ENCODE measurements at places on chromosomes 16 and 17.

GRCh38 chr17:32992321-32993033, 830 bp downstream of the SPACA3 start:
- DNase-seq = no peak

DNA sequence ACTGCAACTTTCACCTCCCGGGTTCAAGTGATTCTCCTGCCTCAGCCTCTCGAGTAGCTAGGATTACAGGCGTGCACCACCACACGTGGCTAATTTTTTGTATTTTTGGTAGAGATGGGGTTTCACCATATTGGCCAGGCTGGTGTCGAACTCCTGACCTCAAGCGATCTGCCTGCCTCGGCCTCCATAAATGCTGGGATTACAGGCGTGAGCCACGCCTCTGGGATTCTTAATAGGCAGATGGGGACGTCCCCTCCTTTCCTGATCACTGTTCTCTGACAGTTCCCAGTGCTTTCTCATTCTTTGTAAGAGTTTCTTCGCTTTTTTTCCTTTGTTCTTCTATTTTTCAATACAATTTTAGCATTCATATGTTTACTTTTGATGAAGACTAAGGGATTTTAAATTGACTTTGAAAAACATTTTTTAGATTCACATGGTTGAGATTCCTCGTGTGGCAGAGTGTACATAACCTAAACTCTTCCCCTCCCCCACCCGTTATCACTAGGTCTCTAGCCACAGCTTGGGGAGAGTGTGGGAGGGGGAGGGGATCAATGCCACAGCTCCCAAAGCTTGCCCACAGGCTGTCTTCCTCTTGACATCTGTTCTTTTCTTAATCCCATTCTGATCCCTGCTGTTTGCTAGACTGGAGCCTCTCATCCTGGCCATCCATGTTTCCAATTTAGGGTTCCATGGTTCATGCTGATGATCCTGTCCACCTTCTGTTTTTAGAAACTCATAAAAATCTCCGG, 11.0 kb downstream of the ADORA2B start:
- no peak for DNase-seq

- DNase-seq = no peak
Measured at GRCh38 chr16:68770671-68771070, 33.6 kb downstream of the CDH1 start.

GRCh38 chr16:30068333-30068732, 2.8 kb downstream of the ALDOA start:
- DNase-seq = no peak

DNA sequence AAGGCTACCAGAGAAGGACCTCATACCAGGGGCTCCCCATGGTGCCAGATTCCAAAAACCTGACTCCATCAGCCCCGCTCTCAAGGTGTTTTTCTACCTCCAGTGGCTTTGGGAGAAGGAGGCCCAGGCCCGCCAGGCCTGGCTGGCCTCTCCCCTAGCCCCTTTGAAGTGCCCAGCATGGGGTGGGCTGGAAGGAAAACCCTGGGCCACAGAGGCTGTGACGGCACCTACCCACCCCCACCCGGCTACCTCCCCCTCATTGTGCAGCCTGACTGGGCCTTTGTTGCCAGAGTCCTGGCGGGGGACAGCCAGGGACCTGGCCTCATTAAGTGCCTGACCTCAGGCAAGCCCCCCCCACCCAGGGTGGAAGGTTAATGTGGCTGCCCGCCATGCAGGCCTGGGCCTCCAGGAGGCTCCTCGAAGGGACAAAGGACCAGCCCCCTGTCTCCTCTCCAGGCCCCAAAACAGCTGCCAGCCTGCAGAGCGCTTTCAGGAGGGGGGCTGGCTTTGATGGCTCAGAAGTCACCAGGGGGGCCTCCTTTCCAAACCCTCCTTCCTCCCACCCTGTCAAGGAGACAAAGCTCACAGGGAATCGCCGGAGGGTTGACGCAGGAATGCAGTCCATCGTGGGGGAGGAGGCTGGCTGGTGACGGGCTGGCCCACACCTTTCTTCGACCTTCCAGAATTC, 159.4 kb downstream of the ZNF423 start:
- DNase-seq = no peak

DNA sequence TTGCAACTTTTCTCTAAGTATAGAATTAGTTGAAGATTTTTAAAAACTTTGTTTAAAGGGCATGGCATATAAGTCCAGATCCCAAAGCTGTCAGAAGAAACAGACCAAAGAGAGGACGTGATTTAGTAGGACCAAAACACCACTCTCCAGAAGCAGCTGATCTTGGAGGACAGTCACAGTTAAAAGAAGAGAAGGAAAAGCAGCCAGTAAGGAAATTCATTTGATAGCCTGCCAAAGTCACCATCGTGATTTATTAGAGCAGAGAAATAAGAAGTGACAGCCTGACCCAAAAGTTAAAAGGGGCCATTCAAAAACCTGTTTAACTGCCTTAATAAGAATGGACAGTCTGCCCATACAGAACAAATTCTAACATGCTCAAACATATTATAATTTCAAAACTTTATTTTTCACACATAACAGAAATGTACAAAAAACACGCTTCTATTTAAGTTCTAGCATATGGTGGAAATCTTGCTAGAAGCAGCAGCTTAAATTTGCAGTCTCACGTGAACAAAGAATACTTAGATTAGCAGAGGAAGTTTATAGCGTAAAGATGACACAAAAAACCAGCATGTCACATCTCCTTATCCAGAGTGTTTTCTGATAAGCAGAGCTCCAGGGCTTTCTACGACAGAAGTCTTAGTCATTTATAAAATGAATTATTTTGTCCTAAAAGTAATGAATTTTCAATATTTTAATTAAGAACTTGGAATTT, 37.2 kb downstream of the TXNDC11 start:
- peak; percentile 48 for DNase-seq

DNA sequence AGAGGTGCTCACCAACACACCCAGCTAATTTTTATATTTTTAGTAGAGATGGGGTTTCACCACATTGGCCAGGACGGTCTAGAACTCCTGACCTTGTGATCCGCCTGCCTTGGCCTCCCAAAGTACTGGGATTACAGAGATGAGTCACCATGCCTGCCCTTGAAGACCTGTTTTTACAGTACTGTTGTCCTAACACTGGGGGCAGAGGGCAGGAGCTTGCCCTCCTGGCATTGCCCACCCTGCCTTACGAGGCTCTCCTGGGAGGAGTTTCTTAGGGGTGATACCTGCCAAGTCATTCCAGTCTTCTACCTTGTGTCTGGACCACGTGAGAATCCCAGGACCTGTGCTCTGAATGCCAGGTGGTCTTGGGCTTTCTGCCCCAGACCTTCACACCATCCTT, 2.7 kb downstream of the ASPSCR1 start:
- DNase-seq = no peak

GRCh38 chr17:40086150-40087044, 14.0 kb downstream of the NR1D1 start:
- no peak for DNase-seq

DNA sequence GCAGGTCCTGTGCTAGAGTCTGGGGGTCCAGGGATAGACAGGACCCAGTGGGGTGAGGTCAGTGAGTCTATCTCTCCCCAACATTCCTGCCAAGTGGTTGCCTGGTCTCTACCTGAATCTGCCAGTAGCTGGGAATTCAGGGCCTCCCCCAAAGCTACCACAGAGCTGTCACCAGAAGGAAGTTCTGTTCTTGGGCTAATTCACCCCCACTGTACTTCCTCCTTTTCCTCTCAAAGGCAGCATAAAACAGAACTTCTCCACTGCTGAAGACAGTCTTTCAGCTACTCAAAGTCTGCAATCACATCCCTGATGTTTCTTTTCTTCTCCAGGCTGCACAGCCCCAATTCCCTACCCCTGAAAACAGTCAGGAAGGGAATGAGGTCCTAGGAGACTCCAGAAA, 8.7 kb downstream of the CAMTA2 start:
- peak; percentile 62 for DNase-seq

DNA sequence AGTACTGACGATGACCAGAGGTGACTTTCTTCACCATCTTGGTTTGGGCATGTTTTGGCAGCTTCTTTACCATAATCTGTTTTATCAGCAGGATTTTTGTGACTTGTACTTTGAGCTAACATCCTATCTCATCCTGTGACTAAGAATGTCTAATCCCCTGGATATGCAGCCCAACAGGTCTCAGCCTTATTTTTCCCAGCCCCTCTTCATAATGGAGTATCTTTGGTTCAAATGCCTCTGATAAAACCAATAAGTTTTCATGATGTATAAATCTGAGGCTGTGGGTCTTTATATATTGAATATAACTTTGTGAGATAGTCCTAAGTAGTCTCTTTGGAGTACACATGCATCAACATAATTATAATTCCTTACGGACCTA, 186.9 kb upstream of the WSB1 start:
- DNase-seq = no peak

DNA sequence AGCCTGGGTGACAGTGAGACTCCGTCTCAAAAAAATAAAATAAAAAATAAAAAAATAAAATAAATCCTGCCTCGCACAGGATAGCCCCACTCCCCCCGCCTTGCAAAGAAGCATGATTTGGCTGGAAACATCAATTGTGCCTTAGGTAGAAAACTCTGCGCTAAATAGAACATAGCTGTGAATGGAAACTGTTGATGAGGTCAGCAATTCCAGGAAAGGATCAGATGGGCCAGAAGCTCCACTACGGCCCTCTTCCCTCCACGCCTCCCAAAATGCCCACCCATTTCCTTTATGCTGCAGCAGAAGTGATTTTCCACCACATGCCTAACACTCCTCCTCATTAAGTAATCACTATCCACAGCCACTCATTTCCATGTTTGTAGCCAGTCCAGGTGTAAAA, 473.4 kb downstream of the XYLT1 start:
- no peak for DNase-seq

- DNase-seq = peak; percentile 62
Measured at GRCh38 chr17:34243364-34244320, 11.4 kb upstream of the CCL2 start.

DNA sequence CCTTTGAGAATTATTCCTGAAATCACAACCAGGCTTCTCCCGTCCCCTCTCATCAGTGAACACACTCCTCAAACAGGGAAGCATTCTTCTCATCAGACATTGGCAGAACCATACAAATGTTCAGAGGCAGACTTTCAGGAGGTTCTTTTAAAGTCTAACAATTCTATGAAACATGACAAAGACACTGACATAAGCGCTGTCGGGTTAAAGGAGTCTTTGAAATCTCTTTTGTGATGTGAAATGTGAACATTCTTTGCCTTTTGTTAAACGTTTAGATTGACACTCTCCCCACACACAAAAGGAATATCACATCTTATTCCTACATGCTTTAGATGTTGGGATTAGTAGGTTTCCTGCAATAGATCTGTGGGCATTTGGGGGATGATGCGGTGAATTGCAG, 63.9 kb downstream of the NETO2 start:
- DNase-seq = no peak

DNA sequence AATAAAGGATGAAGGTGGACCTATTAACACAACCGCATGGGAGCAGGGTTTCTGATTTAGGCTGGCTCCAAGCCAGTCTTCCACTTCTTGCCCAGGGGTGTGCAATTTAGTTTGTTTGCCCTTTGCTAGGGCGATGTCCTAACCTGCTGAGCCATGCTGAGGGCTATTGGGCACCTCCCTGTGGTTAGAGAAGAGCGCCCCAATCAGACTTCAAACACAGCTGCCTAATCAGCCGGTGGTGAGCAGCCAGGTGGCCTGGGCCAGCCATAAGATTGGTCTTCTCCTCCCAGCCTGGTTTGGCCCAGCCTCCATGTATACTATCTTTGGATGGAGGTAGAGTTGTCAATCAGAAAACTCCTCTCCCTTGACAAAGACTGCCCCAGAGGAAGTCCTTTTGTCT, 15.7 kb downstream of the TMEM94 start:
- no peak for DNase-seq

- no peak for DNase-seq
Measured at GRCh38 chr17:10328971-10329923, 43.6 kb downstream of the MYH13 start.

DNA sequence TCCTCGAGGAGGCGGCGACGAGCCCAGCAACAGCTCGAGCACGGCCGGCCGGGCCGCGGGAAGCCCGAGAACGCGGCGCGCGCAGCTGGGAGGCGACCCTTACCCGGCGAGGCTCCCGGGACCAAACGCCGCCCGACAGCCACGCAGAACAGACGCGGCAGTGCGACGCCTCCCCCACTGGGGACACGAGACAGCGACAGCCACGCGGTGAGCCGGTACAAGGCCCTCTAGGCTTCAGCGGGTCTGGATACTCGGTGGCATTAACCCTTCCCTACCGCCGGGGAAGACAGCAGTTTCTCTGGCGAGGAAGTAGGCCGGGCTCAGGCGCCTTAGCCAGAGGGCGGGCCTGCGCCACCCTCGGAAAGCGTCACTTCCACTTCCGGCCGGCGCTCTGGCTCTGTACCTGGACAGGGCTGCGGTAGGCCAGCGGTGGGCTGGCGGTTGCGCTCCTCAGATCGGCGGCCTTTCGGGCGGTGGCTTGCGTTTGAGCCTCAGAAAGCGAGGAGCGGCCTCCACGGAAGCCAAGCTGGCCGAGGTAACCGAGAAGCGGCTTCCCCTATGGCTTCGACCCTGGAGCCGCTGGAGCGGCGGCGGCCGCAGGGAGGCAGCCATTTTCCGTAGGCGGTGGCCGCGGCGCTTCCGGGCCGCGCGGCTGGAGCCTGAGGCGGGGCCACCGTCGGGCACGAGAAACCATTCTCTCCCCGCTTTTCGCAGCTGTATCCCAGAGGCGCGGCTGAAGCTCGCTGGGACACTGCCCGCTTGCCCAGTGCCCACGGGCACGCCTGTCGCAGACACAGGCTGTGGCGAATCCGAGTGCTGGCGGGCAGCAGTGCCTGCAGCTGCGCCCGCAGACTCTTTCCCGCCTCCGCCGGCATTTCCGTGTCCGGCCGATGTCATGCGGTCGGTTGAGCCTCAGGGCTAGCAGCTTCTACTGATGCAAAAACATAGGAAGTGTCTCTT, at the start of the genes TIGD7 and ZNF75A:
TSS of gene TIGD7 (minus strand) at position 322 of the 960 bp plus-strand sequence. CDS start 4,816 bp downstream, outside the sequence.
TSS of gene ZNF75A (plus strand) at position 389 of the 960 bp plus-strand sequence. CDS start 2,932 bp downstream, outside the sequence.
- peak; percentile 88 for DNase-seq

GRCh38 chr16:58399718-58400633, 7.7 kb downstream of the GINS3 start:
- no peak for DNase-seq

DNA sequence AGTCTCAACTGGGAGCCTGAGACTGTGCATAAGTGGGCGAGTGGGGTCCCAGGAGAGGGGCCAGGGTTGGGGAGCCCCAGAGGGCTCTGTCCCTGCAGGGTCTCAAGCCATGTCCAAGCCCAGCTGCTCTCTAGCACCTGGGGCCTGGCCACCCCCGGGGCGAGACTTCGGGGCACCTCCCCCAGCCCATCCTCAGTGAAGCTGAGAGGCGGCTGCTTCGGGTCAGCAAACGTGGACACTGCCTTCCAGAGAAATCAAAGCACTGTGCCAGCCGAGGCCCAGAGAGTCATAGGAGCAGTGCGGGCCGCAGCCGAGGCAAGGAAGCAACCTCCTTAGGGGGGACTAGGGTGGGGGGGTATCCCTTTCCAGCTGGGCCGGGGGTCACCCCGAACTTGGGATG, 77.5 kb downstream of the ENGASE start:
- DNase-seq = no peak

- DNase-seq = no peak
Measured at GRCh38 chr16:12575288-12575687, 228.4 kb downstream of the CPPED1 start.

- DNase-seq = no peak
Measured at GRCh38 chr16:83350481-83350880, 457.3 kb upstream of the HSBP1 start.

- DNase-seq = no peak
Measured at GRCh38 chr17:2030779-2031163, 818 bp downstream of the DPH1 start.
